ENCODE measurements at places on chromosomes 3 and 15.

DNA sequence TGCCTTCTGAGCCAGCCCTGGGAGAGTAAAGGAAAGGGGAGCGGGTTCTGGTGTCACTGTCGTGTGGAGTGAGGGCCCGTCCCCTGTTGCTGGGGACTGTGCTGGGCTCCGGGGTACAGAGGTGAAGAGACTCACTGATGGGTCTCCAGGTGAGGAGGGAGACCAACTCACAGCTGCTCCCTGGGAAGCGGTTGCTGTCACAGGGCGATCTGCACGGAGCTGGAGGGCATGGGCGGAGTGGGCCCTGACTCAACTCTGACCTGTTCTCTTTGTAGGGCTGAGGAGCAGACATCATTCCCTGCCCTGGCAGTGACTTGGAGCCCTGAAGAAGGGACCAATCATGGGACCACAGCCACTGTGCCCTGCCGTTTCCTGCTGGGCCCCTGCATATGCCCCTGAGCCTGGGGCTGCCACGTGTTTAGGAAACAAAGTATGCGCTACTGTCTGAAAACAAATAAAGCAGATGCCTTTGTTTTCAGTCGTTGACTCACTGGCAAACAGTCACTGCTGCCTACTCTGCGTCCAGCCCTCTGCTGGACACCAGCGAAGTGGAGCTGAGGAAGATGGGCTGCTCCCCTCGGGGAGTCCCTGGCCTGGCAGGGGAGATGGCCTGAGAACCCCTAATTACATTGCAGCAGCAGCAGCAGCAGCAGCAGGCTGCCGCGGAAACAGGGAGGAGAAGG, 22.9 kb upstream of the PLXNA1 start:
- peak; percentile 68 for DNase-seq

DNA sequence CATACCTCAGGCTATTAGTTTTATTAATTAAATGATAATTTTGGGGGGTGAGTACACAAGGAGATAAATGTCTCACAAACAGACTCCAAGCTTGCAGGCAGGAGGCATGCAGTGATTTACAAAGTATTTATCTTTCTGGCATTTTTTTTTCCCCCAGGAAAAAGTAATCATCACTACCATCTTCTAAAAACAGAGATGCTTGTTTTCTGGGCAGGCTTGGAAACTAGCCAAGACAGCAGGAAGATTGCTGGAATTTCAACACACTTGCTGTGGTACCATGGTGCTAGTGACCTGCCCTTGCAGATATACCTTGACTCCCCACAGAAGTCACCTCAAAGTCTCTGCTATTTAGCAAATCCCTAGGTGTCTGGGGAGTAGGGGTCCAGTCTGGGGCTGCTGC, 732.8 kb upstream of the CFAP20DC start:
- DNase-seq, result no peak

- DNase-seq, result no peak
Measured at GRCh38 chr3:69659180-69659910, 79.9 kb upstream of the MITF start.

DNA sequence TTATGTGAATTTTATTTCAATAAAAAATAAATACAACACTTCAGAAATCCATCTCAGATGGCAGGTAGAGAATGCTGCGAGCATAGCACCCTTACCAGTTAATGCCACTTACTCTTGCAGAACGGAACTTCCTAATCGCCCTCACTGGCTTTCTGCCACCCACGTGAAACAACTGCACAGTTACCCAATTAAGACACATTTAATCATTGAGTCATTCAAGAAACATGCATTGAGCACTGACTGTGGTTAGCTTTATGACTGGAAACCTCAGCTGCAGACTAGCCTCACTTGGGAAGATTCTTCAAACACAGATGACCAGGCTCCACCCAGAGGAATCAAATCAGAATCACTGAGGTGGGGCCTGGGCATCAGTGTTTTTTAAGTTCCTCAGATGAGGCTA, 5.6 kb upstream of the MFGE8 start:
- no peak for DNase-seq

DNA sequence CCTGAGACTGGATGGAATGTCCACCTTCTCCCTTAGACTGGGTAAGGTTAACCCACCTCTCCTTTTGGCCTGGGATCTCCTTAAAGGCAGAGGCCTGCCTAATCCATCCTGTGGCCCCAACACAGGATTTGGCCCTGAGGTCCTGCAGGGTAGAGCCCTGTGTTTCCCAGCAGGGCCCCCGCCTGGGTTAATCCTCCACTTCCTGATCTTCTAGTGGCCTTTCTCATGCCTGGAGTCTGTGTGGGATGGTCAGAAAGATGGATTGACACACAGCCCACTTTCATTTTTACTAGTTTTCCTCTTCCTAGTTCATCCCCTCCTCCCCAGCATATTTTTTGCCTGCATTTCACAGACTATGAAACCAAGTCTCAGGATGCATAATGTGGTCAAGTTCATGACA, 48.9 kb upstream of the SLC6A6 start:
- peak; percentile 85 for DNase-seq

DNA sequence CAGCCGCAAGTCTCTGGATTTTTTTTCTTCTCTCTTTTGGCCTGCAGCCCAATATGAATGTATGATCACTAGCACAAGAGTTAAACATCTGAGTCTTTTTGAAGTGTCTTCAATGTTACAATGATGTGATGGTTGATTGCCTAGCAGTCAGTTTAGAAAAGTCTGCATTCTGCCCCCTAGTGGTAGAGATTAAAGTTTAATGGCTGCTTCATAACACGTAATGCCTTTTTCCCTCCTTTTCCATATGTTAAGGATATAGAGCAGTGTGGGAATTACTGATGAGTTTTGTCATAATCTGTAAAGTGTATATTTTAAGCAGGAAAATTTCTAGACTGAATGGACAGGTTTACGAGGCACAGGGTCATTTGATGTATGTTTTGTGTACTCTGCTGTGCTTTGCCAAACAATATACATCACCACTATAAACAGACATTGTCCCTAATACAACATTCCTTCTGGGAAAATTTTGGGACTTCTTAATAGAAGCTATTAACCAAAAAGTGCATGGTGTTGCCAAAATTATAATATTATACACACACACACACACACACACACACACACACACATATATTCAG, 1038.5 kb upstream of the NR2F2 start:
- DNase-seq, result no peak

GRCh38 chr3:128240232-128240631, 87.0 kb downstream of the EEFSEC start:
- DNase-seq, result no peak

- no peak for DNase-seq
Measured at GRCh38 chr3:38616658-38617057, 32.8 kb downstream of the SCN5A start.

GRCh38 chr15:26433818-26434217, 339.0 kb downstream of the GABRB3 start:
- DNase-seq, result no peak

DNA sequence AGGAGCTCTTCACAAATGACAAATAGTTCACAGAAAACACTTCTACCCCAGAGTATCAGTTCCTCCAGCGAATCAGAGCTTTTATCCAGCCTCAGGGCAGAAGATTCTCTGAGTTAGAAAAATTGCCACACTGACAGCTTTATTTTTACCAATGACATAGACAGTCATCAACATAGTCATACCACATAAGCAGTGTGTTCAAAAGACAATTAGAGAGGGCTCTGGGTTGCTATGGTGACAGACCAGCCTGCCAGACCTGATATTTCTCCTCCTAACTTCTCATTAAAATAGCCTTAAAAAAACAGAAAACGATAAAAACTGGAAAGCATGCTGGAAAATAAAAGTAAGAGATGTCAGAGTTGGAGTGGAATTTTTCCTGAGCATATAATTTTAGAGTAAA, 45.9 kb upstream of the COL6A5 start:
- DNase-seq, result no peak

Measured in endodermal cell (in vitro differentiated cells).